Activated T-cell treated with anti-CD3 and anti-CD28 coated beads for 1 hour (primary cell): ENCODE measurements at places on chromosomes 7 and 10.

DNA sequence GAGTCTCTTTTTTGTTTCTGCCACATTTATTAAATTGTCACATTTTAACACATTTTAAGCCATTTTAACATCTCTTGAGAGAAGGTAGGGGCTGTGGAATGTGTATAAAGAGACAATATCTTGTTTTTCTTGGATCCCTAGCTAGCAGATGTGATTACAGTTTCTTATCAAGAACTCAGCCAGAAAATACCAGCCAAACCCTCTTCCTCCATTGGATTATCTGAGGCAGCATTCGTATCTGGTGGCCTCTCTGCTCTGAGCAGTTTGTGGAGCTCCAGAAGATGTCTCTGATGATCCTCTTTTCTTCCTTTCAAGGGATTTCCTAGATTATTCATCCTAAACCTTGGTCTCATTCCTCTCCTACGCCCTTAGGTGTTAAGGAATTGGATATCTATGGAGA lies 35.3 kb upstream of the PFKFB3 start:
- no peak for DNase-seq

- DNase-seq = no peak
These were observed 2.6 kb upstream of the MGAM2 start for GRCh38 chr7:142108728-142109505.

GRCh38 chr10:103155471-103156085 lies 37.5 kb downstream of the NT5C2 start:
- DNase-seq = no peak

DNA sequence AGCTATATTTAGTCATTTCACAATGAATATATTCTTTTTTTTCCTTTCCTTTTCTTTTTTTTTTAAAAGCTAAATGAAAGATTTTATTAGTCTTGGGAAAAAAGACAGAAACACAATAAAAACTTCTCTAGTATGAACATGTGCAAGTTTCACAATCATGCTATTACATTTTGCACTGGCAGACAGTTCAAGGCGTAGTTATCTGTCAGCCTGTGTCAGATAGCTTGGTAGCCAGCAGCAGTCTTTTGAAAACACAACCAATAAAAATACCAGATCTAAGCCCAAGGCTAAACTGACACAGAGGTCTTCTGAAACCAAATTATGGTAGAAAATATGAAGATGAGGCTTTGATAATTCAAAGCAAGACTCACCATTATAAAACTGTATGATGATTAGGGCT lies 205.8 kb upstream of the TEX47 start:
- DNase-seq = no peak

GRCh38 chr7:25831831-25832411 lies 320.1 kb upstream of the NFE2L3 start:
- no peak for DNase-seq

- DNase-seq = no peak
These were observed 29.0 kb downstream of the RASGEF1A start for GRCh38 chr10:43237631-43238446.

- no peak for DNase-seq
These were observed 3.5 kb downstream of the DENND11 start for GRCh38 chr7:141698247-141699015.

DNA sequence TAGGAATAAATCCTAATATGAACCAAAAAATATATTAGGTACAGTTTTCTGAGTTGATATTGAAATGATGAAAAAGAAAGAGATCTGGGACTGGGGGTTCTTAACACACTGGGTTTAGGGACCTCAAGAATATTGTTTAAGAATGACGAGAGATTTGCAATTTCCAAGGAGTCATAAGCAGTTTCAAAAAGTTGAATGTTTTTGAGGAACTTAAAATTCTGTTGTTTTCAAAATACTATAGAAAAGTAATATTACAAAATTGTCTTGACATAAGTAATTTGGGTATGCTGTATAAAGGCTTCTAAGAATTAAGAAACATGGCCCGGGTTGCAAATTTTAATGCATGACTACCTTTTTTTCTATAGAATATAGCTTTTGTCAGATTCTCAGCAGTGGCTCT lies 88.1 kb downstream of the AUTS2 start:
- DNase-seq = no peak

GRCh38 chr10:2342206-2342605 lies 604.9 kb upstream of the ADARB2 start:
- DNase-seq = no peak

- DNase-seq = no peak
These were observed 261.1 kb upstream of the CSTF2T start for GRCh38 chr10:51960494-51960895.

DNA sequence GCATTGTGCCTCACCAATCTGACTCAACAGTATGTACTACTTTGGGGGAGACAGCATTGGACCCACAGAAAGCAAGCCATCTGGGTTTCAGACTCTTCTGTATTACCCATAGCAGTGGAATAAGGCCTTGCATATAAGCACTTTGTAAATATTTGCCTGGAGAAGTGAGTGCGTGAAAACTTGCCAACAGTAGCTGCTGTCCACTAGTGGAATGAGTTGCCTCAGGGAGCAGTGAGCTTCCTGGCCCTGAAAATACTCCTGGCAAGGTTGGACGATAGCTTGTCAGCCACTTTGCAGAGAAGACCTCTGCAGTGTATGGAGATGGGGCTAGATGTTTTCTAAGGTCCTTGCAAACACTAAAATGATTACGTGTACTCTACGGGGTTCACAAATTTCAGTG lies 21.6 kb downstream of the GARS1 start:
- DNase-seq = no peak

GRCh38 chr7:73519867-73520672 lies 2.0 kb downstream of the BAZ1B start:
- no peak for DNase-seq

GRCh38 chr10:17527514-17528146 lies 73.2 kb upstream of the ST8SIA6 start:
- DNase-seq = no peak

GRCh38 chr10:119020627-119020946 lies 8.9 kb upstream of the NANOS1 start:
- DNase-seq = no peak

DNA sequence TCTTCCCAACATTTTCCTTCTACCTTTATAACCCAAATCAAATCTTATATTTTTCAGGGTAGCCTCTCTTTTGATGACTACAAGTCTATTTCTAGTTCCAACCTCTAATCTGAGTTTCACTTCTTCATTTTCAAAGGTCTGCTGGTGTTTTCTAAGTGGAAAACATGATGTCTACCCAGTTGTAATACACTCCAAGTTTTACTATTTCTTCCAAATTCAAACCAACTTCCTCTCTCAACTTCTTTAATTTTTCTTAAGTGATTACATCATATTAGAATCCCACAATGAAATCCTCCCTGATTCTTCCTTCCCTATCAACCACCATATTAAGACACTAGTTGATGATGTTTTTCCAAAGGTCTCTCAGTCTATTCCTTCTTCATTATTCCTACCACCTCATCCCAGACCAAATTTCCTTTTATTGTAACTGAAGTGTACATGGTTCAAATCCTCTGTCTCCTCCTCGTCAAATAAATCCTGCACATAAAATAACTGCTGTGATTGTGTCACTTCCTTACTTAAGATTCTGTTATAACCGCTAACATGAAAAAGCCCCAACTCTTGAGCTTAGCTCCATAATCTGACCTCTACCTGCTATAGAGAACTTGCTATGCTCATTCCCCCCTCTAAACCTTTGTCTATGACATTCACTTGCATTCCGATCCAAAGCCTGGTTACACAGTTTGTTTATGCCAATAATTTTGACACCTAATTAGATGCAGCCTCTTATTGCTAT lies 12.7 kb downstream of the TAS2R38 start:
- no peak for DNase-seq

DNA sequence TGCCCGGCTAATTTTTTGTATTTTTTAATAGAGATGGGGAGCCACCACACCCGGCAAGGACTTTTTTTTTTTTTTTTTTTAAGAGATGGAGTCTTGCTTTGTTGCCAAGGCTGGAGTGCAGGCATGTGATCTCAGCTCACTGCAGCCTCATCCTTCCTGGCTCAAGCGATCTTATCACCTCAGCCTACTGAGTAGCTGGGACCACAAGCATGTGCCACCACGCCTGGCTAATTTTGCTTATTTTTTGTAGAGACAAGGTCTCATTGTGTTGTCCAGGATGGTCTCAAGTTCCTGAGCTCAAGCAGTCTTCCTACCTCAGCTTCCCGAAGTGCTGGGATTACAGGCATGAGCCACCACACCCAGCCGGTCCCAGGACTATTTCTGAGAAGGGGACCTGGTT lies 9.3 kb upstream of the MCU start:
- DNase-seq = no peak

- DNase-seq = no peak
These were observed 134.7 kb upstream of the FAM20C start for GRCh38 chr7:57482-58255.

- DNase-seq = no peak
These were observed 54.8 kb downstream of the CADPS2 start for GRCh38 chr7:122831436-122831835.

DNA sequence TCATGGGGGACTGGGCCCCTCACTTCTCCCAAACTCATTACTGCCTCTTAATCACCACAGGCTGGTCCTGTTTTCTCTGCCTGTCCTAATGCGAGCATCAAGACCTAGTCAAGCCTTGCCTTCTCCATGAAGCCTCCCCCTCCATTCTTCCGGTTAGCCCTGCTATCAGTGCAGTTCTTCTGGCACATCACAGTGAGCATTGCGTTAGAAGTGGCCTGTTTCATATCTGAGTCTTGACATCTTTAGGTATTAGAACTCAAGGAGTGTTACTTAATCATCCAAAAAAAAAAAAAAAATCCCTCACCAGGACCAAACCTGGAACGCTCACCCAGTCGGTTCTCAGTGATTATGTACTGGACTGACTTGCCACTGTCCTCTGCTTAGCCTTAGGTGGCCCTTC lies 17.4 kb downstream of the SNX10 start:
- DNase-seq = no peak

GRCh38 chr10:131789516-131789915 lies 111.3 kb upstream of the PPP2R2D start:
- DNase-seq = no peak

DNA sequence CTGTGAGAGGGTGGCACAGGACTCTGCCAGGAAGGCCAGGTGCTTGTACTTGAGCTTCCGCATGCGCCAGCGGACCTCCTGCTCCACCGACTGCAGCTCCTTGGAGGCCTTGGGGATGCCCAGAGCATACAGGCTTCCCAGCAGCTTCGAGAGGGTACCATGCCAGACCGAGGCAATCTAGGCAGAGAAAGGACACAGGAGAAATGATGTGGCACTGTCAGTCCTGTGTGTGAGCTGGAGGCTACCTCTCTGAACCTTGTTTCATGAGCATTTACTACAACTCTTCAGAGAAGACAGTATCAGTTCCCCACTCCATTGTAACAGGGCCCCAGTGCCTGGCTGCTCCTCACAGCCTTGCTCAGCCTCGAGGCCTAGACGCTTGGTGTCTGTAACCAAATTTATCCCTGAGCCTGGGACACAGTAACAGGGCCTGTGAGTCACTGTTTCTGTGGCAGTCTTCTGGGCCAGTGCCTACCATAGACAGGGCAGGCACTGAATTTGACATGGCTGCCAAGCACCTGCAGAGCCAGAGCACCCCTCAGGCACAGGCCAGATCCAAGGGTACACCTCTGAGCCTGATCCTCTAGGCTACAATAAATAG lies 5.8 kb downstream of the TBRG4 start:
- DNase-seq = no peak

GRCh38 chr10:102702742-102703141 lies 11.5 kb downstream of the ARL3 start:
- DNase-seq = no peak

- DNase-seq = no peak
These were observed 45.2 kb downstream of the GNAT3 start for GRCh38 chr7:80466636-80467035.

DNA sequence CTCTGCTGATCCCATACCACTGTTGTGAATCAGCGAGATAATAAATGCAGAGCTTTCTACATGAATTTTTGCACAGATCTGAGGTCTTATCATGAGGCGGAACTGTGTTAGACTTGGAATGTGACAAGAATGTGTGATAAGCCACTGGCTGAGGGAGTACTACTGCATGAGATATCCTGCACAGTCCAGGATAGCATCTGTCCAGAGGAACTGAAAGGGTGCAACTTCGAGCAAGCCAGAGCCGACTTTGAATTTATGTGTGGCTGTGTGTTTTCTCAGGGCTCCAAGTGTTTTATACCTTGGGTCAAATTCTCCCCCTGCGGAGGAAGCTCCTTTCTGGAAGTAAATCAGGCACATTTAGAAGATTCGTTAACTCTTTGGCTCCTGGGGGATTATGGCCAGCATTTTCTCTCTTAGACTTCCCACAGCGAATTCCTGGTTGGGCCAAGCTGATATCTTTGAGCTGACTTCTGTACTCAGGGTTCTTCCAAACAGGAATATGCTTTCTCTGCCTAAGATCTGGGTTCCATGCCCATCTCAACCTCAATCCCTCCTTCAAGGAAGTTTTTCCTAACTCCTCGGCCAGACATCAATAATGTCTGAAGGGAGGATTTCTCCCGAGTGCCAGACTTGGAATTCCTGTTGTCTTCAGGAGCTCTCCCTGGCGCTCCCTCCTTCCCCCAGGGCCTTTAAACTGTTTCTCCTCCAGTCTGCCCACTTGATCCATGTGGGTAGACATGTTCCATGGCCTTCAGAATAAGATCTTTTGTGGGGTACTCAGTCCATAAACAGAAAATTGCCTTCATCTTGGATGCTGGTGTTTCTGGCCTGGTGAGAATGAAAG lies 2.5 kb upstream of the MEST start:
- no peak for DNase-seq

- DNase-seq = no peak
These were observed 583.5 kb downstream of the PTPRN2 start for GRCh38 chr7:158004123-158004490.

- DNase-seq = no peak
These were observed 17.8 kb downstream of the LDB3 start for GRCh38 chr10:86685893-86686632.

- no peak for DNase-seq
These were observed 183.4 kb downstream of the AKR1D1 start for GRCh38 chr7:138259675-138260074.

DNA sequence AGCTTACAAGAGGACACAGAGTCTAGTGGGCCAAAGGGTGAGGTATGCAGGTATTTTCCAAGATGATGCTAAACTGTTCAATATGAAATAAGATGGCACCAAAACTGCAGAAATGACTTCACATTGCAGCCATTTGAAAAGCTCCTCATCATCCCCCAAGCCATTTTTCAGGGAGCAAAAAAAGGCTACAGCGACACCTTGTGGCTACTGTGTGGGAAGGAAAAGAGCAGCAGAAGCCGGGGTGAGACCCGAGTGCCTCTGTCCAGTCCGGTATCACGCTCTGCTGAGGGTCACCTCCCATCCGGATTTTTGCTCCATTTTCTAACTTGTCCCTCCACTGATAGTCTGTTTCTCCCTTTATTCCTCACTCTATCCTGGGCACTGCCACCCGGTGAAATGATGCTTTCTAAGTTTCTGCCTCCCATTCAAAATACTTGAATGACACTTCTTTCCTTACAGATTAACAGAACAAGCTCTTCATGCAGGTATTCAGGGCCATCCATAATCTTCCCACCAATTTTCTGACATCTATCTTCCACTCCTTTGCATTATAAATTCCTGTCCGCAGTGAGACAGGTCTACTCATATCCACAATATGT lies 220.2 kb downstream of the DGKI start:
- no peak for DNase-seq

- DNase-seq = no peak
These were observed 956.9 kb upstream of the ZNF722 start for GRCh38 chr7:63041786-63042185.

GRCh38 chr7:92737706-92738105 lies 98.7 kb downstream of the CDK6 start:
- no peak for DNase-seq
